AG08396 (cell line): ENCODE measurements at places on chromosomes 12 and 14.

- no peak for DNase-seq
Measured at GRCh38 chr14:54709444-54709843, 142.5 kb downstream of the SAMD4A start.

GRCh38 chr12:27652174-27652763, 44.0 kb upstream of the REP15 start:
- peak; percentile 63 for DNase-seq

DNA sequence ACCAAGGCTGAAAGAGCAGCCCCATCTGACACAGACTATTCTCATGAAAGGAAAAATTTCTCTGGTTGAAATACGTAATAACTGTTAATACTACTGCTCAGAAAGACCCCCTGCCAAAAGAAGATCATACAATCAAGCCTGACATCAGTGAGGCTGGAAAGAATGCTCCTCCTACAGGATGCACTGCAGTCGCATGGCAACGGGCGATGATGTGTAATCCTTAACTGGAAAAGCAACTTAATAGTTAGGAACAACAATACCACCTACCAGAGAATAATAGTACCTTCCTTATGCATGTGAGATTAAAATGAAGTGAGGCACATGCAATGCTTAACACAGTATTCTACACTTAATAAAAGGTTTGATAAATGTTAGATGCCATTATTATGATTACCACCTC, 1.2 kb upstream of the GOLGA5 start:
- DNase-seq = no peak

DNA sequence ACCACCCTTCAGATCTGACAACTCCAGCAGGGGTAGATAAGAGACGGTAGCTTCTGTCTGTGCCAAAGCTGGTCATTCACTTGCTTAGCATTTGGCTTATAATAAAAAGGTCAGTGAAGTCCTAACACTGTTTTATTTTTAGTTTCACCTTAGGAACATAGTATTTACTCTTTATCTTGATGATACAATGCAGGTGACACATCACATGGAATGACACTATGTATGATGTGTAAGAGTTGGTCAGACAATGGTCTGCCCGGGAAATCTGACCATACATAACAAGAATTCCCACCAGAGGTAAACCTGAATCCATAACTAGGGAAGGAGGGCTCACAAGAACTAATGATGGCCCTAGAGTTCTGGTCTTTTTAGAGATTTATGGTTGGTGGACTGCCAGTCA, 66.6 kb downstream of the IFNG start:
- no peak for DNase-seq

DNA sequence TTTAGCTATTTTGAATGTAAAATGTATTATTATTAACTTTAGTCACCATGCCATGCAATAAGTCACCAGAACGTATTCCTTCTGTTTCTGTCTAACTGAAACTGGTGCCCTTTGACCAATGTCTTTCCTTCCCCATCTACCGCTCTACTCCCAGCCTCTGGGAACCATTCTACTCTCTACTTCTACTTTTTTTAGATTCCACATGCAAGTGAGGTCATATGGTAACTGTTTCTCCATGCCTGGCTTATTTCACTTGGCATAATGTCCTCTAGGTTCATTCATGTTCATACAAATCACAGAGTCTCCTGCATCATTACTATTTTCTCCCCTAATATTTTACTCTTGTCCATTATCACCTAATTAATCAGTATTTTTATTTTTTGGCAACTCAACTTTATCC, 160.1 kb downstream of the TMX1 start:
- no peak for DNase-seq

DNA sequence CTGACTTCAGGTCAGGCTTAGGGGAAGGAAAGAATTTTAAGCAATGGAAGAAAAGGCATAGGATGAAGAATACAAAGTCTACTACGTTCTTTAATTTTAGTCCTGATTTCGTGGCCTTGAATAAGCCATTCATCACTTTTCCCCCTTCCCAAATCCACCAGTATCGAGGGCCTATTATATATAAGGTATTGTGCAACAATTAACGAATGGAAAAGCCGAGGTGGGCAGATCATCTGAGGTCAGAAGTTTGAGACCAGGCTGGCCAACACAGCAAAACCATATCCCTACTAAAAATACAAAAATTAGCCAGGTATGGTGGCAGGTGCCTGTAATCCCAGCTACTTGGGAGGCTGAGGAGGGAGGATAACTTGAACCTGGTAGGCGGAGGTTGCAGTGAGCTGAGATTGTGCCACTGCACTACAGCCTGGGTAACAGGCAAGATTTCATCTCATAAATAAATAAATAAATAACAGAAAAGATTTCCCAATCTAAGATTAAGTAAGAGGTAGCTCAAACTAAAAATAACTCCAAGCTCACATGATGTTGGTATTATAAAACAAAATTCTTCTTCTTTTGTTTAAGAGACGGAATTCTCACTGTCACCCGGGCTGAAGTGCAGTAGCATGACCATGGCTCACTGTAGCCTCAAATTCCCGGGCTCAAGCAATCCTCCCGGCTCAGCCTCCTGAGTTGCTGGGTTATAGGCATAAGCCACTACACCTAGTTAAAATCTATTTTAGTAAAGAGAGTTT, 58.3 kb upstream of the NR2C1 start:
- no peak for DNase-seq

DNA sequence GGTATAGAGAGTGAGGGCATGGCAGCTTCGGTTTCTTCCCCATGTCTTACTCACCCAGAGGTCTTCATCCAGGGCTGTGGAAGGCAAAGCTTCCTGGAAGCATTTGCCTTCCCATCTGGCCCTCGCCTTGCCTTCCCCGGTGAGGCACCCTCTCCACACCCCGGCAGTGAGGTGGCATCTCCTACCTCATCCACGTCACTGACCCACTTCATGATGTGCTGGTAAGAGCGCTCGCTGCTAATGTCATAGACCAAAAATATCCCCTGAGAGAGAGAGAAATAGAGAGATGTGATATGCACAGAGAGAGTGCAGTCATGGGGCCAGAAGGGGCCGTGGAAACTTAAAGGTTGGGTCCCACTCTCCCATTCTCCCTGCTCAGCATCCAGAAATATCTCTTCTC, 8.3 kb upstream of the GPX2 start:
- DNase-seq = no peak

GRCh38 chr14:90061685-90062126, at the start of gene KCNK13:
KCNK13 (plus strand) TSS chr14:90061994; CDS start chr14:90062206, 212 bp downstream.
- DNase-seq = peak; percentile 46

DNA sequence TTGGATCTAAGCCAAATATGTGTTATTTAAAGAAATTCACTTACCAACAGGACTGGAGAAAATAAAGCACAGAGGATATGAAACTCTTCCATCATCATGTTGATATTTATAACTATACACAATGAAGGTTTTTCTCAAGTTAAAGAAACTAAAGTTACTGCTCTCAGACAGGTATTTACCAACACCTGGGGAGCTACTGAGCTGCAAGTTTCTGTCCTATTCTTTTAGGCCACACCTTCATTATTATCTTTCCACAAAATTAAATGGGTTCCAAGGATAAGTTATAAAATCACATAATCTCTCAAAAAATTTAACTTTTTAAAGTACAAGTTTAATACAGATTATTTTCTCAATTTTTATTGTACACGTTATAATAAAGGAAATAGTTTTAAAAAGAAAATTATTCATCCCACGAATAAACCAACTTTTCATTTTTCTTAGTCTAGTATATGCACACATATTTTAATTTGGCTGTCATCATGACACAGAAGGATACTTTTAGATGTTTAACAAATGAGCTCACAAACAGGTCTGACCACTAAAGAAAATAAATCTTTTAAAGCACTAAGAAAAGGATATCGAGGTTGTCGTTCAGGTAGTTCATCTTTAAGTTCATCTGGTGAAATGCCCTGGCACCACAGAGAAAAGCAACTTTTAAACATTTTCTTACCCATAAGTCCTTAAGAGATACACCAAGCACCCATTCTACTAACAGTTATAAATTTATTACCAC, 7.8 kb downstream of the GMFB start:
- no peak for DNase-seq

- no peak for DNase-seq
Measured at GRCh38 chr12:76641961-76642360, 82.4 kb upstream of the OSBPL8 start.

DNA sequence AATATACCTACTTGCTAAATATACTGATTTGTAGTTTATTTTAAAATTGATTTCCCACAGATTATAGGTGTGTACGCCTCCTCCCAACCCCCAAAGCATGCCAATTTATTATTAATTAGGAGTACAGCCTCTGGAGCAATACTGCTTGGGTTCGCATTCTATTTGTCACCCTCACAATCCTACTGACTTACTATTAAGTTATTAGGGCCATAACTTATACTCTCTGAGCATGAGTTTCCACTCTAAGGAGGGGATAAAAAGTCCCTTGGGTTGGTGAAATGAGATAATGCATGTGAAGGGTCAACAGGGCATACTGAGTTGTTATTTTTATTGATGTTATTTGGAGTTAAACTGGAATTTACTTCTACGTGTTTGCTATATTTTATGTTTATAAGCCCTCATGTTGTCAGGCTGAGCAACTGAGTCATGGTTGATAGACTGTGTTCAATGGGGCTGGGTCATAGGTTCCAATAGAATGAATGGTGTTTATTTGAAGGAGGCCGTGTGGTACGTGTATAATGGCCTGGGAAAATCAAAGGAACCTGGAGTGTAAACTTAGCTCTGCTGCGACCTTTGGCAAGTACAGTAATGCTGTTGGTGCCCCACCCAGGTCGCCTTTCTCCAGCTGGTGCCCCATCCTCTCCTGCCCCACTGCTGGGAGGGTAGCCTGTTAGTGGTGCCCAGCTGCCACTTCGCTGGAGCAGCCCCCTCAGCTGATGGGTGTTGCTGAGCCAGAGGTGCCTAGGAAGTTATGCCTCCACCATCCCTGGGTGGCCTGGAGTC, 99.3 kb upstream of the PTPRB start:
- DNase-seq = no peak

DNA sequence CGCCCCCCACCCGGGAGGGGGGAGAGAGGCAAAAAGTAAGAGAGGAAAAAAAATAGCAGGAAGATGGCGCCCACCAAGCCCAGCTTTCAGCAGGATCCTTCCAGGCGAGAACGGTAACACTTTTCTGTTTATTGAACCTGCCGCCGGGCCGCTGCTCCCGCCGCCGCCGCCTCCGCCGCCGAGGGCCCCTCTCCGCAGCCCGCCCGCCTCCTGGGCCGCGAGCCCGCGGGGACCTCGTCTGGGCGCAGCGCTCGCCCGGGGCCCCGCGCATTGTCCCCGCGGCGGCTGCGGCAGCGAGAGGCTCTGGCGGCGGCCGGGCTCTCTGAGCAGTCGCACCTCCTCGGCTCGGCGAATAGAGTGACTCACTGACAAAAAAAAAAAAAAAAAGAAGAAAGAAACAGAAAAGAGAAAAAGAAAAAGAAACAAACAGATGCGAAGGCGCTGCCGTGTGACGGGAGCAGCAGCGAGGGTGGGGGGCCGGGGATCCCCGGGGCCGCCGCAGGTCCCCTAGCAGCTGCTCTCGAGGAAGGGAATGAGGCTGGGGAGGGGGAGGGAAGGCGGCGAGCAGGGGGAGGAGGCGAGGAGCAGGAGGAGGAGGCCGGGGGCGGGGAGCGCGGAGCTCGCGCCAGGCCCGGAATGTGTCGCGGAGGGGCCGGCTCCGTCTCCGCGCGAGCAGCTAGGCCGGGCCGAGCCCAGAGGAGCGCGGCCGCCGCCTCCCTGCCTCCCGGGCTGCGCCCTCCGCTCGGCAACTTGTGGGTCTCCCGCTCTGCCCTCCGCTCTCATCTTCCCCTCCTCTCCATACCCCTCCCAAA, 781 bp downstream of the NPAS3 start:
- DNase-seq = peak; percentile 85

GRCh38 chr12:127459687-127460086, 807.3 kb upstream of the TMEM132C start:
- no peak for DNase-seq

GRCh38 chr12:58349161-58349560, 407.8 kb downstream of the ATP23 start:
- no peak for DNase-seq

DNA sequence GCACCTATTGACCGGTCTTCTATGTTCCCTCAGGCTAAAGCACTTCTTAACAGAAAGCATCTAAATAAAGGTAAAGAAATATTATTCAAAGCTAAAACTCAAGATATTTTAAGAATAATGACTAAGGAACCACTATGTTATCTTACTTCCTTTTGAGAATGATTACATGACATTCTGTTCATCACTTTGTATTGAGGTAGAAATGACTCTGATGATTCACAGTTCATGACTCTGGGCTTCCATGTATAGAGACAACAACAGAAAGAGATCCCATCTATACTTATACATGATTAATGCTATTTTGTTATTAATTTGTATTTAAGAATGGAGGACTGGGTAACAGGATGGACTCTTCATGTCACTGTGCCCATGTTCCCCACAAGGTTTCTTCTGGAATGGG, 218.3 kb upstream of the OR4E1 start:
- no peak for DNase-seq
